ENCODE measurements at places on chromosomes 4 and X.
A peak's percentile ranks its signal among the peaks of the same experiment; 100 is the strongest.

GRCh38 chr4:110096405-110096804 lies 102.0 kb downstream of the ELOVL6 start:
- DNase-seq, result no peak

- DNase-seq, result peak; percentile 18
Observed at GRCh38 chrX:138287205-138287877, 424.2 kb downstream of the FGF13 start.

GRCh38 chrX:120499301-120500072 lies 30.4 kb upstream of the LAMP2 start:
- DNase-seq, result no peak

- DNase-seq, result no peak
Observed at GRCh38 chr4:76881375-76881774, 16.6 kb downstream of the SOWAHB start.

DNA sequence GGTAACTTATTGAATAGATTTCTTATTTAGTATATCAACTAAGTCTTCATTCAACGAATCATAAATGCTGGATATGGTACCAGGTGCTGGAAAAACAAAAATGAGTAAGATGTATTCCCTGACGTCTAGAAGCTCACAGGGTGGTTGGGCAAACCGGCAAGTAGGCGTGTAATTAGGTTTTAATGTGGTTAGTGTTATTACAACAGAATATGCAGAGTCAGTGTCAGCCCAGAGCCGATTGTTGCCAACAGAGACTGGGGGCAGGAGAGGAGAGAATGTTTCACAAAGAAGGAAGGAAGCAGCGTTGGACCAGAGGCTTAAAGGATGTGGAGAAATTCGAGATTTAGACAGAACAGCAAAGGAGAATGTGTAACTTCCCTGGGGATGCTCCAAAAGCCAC lies 111.7 kb downstream of the TENM3 start:
- no peak for DNase-seq
